ENCODE measurements at places on chromosomes 13 and 19. TPM values are rescaled to one million over a fixed set of nuclear protein-coding genes. Genes with fewer than 3 reads are reported as not detected.

PBX4 gene
- total RNA-seq = not detected

NCR1 gene
- 0.65 TPM for total RNA-seq

BIVM gene
- 16.9 TPM for total RNA-seq

ZNF677 gene
- 18.2 TPM for total RNA-seq

CRX gene
- not detected for total RNA-seq

HCN2 gene
- under 0.01 TPM for total RNA-seq

ZNF844 gene
- 1.4 TPM for total RNA-seq

ZNF728 gene
- total RNA-seq = not detected

PSG7 gene
- total RNA-seq = not detected

CGB1 gene
- total RNA-seq = not detected

SGCG gene
- under 0.01 TPM for total RNA-seq

NKPD1 gene
- 0.30 TPM for total RNA-seq

NCCRP1 gene
- not detected for total RNA-seq

ZNF256 gene
- total RNA-seq = 3.5 TPM

ZNF493 gene
- total RNA-seq = 7.0 TPM

MAST1 gene
- under 0.01 TPM for total RNA-seq

BEST2 gene
- not detected for total RNA-seq

TMC4 gene
- not detected for total RNA-seq

EDDM13 gene
- 1.5 TPM for total RNA-seq

C5AR1 gene
- not detected for total RNA-seq

SYCN gene
- total RNA-seq = not detected

ZNF285 gene
- total RNA-seq = 1.9 TPM

IZUMO4 gene
- not detected for total RNA-seq

GARIN5A gene
- 0.32 TPM for total RNA-seq

NRTN gene
- not detected for total RNA-seq

ZNF578 gene
- 0.30 TPM for total RNA-seq

ZSCAN22 gene
- total RNA-seq = 2.3 TPM

TNNI3 gene
- total RNA-seq = not detected

ZNF506 gene
- 1.3 TPM for total RNA-seq

CFAP97D2 gene
- not detected for total RNA-seq

MYO1F gene
- not detected for total RNA-seq

IL12RB1 gene
- not detected for total RNA-seq

DCT gene
- total RNA-seq = not detected

SLC35E1 gene
- 14.9 TPM for total RNA-seq

NOTCH3 gene
- 2.9 TPM for total RNA-seq

ADAMTSL5 gene
- 0.32 TPM for total RNA-seq

SLC25A41 gene
- not detected for total RNA-seq

SOX1 gene
- not detected for total RNA-seq

POSTN gene
- total RNA-seq = 4.4 TPM

CGB5 gene
- total RNA-seq = not detected

Data from epithelial cell of umbilical artery (primary cell).